Left lobe of liver (tissue), 2 donors: ENCODE measurements at places on chromosomes 7 and 10. TPM values are rescaled to one million over a fixed set of nuclear protein-coding genes. Genes with fewer than 3 reads are reported as not detected.

The COL26A1 gene
- 6.7 TPM for total RNA-seq

The TAC1 gene
- not detected for total RNA-seq

The GPR15LG gene
- 0.20 TPM for total RNA-seq

The GOT1 gene
- total RNA-seq, result 107 TPM

The POLR2J2 gene
- 3.7 TPM for total RNA-seq

The FLNC gene
- total RNA-seq, result 0.55 TPM

The OPTN gene
- 34.8 TPM for total RNA-seq

The SLC18A3 gene
- not detected for total RNA-seq

The ACBD7 gene
- not detected for total RNA-seq

The IFIT3 gene
- 8.7 TPM for total RNA-seq

The KRIT1 gene
- total RNA-seq, result 16.8 TPM

The TBRG4 gene
- 40.2 TPM for total RNA-seq

The CDC14C gene
- total RNA-seq, result not detected

The LHPP gene
- 52.0 TPM for total RNA-seq

The KIF20B gene
- 2.0 TPM for total RNA-seq

The PPP1R17 gene
- not detected for total RNA-seq

The ZNF212 gene
- total RNA-seq, result 6.0 TPM

The SEMA3A gene
- 0.58 TPM for total RNA-seq

The NOC3L gene
- total RNA-seq, result 5.5 TPM

The RBM20 gene
- total RNA-seq, result 0.33 TPM

The RGR gene
- not detected for total RNA-seq

The SEMA3D gene
- 0.25 TPM for total RNA-seq

The ADAM12 gene
- total RNA-seq, result not detected

The TSC22D4 gene
- 16.9 TPM for total RNA-seq

The COL17A1 gene
- total RNA-seq, result 0.13 TPM

The EZH2 gene
- total RNA-seq, result 2.5 TPM

The ITGA8 gene
- total RNA-seq, result 0.20 TPM

The BMPER gene
- 6.9 TPM for total RNA-seq

The OPALIN gene
- total RNA-seq, result not detected

The PWWP2B gene
- total RNA-seq, result 5.8 TPM

The LIPA gene
- 53.8 TPM for total RNA-seq

The TRPV5 gene
- total RNA-seq, result not detected

The SRRM3 gene
- 0.20 TPM for total RNA-seq

The CRYGN gene
- not detected for total RNA-seq
